ENCODE measurements at places on chromosomes 11 and 22.

- no peak for DNase-seq
These were observed 1.8 kb upstream of the MCAT start for GRCh38 chr22:43144949-43145348.

DNA sequence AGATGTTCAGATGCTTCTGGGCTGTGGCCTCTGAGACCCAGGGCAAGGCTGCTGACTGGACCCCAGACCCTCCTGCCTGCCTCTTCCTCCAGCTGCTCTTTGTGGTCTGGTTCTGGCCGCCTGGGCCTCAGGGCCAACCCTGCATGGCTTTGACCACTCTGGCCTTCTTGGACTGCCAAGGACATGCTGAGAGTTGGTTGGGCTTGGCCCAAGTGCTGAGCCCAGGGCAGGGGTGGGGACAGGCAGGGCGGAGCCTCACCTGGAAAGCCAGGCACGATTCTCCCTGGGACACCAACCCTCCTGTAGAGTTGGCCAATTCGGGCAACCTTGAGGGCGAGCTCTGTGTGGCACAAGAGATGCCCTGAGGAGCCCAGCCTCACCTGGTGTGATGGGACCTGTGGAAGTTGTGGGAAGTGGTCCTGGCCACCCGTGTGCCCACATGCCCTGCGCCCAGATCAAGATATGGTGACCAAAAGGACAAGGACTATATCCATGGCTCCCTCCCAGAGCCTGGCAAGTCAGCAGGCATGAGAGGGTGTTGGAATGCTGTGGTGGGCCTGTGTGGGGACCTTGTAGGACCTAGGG is 11.6 kb downstream of the TANGO2 start:
- no peak for DNase-seq

GRCh38 chr11:114122686-114123085 is 63.2 kb downstream of the ZBTB16 start:
- DNase-seq, result no peak

DNA sequence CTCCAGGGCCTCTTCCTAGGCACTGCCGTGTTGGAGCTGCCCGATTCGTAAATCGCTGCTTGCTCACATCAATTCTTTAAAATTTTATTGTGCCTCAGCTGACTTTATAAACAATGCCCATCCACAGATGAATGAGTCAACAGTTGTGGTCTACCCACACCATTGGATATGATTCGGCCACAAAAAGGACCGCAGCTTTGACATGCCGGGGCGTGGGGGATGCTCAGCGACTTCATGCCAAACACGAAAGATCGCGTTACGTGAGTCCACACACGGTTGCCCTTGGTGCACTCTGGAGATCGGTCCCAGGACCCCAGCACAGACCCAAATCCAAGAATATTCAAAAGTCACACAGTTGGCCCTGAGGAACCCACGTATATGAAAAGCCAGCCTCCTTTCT is 195.7 kb downstream of the CTTN start:
- DNase-seq, result no peak

GRCh38 chr22:49900441-49901230 is 17.6 kb downstream of the ALG12 start:
- DNase-seq, result no peak

- DNase-seq, result peak; percentile 69
These were observed 12.1 kb downstream of the PLAAT5 start for GRCh38 chr11:63478896-63479295.

GRCh38 chr11:93520726-93521509 is 22.3 kb downstream of the SMCO4 start:
- DNase-seq, result no peak

DNA sequence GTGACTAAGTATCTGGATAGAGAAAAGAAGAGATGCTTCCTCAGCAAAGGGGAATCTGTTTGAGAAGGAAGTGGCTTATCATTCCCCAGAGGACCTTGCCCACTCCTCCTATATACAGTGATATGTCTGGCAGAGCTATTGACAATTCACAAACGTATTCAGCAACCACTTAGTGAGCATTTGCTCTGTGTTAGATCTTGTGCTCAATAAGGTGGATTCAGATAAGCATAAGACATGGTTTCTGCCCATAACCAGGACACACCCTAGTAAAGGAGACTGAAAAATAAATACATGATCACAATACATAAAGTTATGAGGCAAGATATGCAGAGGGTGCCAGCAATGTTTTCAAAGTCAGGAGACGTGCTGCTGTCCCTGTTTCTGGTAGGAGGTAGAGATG is 1.4 kb downstream of the TMEM9B start:
- DNase-seq, result no peak

DNA sequence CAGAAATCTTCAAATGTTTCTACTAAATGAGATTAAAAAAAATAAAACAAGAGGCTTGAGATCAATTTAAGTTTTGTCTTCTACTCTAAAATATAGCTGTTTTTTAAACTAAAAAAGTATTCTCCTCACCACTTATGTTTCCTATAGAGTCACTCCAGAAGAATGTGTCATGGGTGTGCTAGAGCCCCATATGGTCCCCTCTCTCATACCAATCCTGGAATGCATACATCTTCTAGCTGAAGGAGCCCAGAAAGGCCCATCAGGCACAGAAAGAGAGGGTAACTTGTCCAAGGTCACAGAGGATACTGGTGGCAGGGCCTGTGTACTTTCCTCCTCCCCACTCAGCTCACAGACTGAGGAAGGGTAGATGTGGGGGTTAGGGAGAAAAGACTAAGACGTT is 34.4 kb downstream of the RELT start:
- DNase-seq, result no peak
